ENCODE measurements at places on chromosomes 2 and 18. TPM values are rescaled to one million over a fixed set of nuclear protein-coding genes. Genes with fewer than 3 reads are reported as not detected.

The CFC1 gene
- total RNA-seq: not detected

The C1QL2 gene
- not detected for total RNA-seq

The MZT2B gene
- 47.0 TPM for total RNA-seq

The HRH4 gene
- not detected for total RNA-seq

The LYPD6B gene
- not detected for total RNA-seq

The SERTAD2 gene
- 10.3 TPM for total RNA-seq

DNA sequence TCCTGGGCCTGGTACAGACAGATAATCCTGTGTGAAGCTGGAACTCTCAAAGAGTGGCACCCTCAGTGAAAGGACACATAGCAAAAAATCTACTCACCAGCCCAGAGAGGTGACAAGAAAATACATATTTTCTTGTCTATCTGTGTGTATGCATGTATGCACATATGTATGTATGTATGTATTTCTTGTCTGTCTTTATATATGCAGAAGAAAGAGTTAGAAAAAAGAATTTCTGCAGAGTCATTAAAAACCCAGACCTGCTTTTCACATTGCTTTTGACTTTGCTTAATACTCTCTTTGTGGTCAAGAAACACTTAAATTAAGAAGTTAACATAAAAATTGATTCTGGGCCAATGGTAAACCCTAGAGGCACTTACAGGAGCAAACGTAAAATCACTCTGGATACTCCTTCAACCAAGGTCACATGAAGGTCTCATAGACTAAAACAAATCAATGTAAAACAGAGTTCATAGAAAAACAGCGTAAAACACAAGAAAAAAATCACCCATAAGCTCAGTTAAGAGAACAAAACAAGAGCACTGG is 16.5 kb upstream of the AAK1 start:
- DNase-seq: no peak

- DNase-seq: no peak
Observed at GRCh38 chr2:140567734-140568133, 1563.1 kb downstream of the LRP1B start.

GRCh38 chr2:176473177-176473576 is 203.9 kb downstream of the MTX2 start:
- no peak for DNase-seq

- DNase-seq: no peak
Observed at GRCh38 chr2:23385351-23385747, 370 bp downstream of the KLHL29 start.

DNA sequence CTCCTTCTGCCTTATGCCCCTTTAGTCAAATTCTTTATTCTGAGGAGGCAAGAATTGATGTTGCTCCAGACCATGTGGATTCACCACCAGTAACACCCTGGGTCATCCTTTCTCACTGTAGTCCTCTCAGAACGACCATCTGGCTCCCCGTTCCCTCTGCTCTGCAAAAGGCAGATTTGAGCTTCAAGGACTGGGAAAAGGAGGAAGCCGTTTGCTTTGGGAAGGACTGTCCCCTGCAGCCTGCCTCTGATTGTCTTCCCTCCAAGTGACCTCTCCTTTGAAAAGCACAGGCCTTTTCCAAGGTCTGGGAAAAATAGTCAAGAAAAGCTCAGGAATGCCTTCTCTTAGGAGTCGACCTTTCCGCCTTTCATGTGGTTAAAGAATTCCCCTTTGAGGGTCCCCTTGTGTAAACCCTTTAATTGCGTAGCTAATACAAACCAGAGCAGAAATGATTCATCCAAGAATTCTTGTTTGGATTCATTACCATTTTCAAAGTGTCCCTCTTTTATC is 130.1 kb upstream of the COPS8 start:
- DNase-seq: no peak

- DNase-seq: no peak
Observed at GRCh38 chr2:23093513-23093912, 291.5 kb upstream of the KLHL29 start.
